Stimulated activated CD8-positive, alpha-beta memory T cell treated with anti-CD3 and anti-CD28 coated beads, Interleukin-7, amount 100 ng/mL, for 24 hours (primary cell): ENCODE measurements at places on chromosomes 2 and 18.

DNA sequence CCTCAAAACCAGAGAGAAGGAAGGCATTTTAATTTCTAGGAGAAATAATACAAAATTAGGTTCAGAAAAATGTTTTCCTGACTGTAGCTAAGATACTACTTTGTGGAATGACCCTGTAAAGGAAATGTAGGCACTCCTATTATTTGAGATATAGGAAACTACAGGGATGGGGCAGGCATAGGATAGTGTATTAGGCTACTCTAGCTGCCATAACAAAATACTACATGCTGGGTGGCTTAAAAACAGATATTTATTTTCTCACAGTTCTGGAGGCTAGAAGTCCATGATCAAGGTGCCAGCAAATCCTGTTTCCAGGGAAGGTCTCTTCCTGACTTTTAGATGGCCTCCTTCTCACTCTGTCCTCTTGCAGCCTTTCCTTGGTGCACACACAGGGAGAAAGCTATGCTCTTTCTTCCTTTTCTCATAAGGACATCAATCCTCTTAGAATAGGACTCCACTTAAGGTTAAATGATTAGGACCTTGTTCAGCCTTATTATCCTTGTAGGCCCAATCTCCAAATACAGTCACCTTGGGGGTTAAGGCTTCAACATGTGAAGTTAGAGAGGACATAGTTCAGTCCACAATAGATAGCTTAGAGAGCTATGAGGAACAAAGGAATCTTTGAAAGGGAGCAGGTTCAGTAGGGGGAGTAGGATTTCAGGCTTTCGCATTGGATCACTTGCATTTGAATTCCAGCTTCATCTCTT is 14.0 kb upstream of the CAVIN2 start:
- no peak for DNase-seq

- no peak for DNase-seq
These were observed 91.1 kb downstream of the TTC32 start for GRCh38 chr2:19810637-19811036.

DNA sequence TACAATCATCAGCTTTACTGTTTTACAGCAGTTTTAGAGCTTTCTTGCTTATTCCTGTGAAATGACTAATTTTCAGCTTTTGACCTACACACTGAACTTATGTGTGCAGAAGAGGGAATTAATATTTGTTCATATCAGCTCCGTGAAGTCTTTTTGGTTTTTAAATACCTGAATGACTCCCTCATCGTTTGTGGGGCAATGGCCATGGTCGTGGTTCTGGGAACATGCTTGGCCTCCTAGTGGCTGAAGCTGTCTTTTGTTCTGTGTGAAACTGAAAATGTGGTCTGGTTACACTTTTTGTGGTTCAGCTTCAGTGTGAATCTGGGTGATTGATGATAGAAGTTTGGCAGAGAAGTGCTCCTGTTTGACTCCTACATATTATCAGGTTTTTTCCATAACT is 408.1 kb downstream of the THSD7B start:
- DNase-seq, result no peak

DNA sequence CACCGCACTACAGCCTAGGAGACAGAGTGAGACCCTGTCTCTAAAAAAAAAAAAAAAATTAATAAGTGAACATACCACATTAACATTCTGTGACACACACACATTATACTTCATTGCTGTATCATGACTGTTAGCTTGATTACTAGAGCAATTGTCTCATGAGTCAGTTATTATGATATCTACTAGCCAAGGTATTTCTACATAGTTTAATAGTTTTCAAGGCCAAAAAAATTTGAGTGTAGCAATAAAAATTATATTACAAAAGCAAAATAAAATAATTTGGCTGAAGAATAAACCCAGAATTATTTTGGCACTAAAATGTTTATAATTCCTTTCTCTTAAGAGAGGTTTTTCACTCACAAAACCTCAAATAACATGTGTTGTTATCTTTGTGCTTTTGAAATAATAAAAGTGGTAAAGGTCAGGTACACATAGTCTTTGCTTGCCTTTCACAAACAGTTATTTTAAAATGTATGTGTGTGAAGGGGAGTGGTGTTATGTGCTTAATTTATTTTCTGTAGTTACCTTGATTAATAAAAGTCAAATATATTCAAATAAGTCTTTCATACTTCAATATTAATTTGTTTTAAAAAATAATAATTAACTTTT is 136.9 kb upstream of the SPOPL start:
- no peak for DNase-seq

DNA sequence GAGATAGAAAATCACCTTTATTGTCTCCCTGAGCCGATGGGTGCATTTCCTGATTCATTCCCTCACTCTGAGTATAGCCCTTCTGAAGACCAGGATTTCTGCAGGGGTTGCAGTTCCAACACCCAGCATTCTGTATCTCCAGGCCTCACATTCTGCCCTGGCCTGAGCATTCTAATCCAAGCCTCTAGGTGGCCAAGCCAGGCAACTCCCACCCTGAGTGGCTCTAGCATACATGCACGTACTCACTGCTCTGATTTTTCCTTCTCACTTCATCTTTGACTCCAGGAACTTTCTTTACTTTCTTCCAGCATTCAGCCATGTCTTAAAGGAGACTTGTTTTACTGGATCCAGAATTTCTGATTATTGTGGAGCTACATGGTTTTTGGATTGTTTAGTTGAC is 100.7 kb upstream of the STK39 start:
- no peak for DNase-seq

GRCh38 chr2:178927173-178927572 is 120.0 kb upstream of the TTN start:
- no peak for DNase-seq

GRCh38 chr18:59697236-59697932 is at the start of gene CCBE1:
Gene CCBE1 (minus strand): TSS chr18:59697423.
- DNase-seq, result peak; percentile 6

DNA sequence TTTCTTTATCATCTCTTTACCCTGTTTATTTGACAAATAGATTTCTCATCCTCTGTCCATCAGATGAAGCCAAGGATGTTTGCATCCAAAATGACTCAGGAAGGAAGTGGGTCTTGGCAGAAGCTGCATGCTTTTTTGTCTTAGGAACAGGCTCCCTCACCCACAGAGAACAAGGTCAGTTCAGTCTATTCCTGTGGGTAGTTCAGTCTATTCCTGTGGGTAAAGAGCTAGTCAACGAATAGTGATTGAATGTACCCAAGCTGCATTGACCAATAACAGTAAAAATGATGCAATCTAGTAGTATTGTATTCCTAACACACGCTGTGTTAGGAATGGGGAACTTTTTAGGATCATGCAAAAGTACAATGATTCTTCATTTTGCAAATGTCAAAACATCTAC is 290.8 kb upstream of the TANK start:
- DNase-seq, result no peak

GRCh38 chr2:35314049-35314448 is 1041.5 kb upstream of the CRIM1 start:
- DNase-seq, result no peak

DNA sequence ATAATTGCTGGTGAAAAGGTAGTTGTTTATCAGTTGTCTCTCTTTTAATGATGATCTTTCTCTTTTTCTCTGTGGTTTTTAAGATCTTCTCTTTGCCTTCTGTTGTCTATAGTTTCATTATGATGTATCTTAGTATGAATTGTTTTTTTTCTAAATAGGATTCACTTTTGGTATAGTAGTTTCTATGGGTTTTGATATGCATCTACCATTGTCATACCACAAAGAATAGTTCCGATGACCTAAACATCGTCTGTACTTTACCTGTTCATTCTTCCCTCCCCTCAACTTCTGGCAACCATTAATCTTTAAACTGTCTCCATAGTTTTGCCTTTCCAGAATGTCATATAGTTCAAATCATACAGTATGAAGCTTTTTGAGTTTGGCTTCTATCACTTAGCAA is 19.6 kb downstream of the RDH14 start:
- DNase-seq, result no peak

- DNase-seq, result no peak
These were observed 42.3 kb downstream of the SPRED2 start for GRCh38 chr2:65390134-65390533.

GRCh38 chr2:72998724-72999123 is 72.8 kb downstream of the SFXN5 start:
- no peak for DNase-seq

DNA sequence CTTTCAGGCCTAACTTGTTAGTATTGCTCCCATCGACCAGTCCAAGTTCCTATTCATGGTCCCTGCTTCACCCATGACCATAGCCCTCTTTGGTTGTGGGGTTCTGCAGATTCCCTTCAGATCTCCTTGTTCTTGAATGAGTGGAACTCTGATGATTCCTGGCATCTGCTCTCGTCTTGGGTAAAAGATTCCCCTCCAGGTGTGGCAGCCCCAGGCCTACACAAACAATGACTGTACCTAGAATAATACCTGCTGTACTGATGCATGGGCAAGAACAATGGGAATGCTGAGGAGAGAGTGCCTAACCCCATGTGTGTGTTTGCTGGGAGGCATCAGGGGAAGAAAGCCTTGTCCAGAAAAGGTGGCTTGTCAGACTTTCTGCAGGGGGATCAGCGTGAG is 39.2 kb upstream of the MRPL19 start:
- DNase-seq, result no peak

DNA sequence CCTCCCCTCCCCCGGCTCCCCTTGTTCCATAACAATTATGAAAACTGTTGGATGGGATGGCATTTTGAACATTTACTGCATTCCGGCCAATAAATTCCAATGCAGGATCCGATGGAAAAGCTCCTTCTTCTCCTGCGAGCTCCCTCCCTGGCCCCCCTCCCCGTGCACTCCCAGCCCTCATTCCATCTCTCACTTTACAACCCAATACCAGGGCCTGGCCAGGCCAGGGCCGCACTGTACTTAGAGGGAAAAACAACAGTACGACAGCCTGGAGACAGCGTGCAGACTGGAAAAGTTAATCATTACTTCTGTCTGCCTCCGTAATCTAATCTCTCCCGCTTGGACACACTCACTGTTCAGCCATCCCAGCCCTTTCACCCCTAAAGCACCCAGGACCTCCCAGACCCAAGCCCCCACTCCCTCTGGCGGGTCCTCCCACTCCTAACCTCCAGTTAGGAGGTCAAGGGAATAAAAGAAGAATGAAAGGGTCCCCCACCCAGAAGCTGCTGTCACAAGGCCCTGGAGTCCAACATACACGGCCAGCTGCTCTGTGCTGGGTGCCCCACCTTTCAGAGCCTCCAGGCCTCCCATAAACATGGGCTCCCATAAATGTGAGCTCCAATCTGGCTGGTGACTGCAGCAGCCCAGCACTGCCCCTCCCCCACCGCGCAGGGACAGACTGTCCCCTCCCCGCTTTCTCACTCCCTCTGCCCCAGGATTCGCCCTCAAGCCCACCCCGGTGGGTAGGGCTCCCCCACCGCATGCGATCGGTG is 20.6 kb downstream of the SMAD7 start:
- no peak for DNase-seq

DNA sequence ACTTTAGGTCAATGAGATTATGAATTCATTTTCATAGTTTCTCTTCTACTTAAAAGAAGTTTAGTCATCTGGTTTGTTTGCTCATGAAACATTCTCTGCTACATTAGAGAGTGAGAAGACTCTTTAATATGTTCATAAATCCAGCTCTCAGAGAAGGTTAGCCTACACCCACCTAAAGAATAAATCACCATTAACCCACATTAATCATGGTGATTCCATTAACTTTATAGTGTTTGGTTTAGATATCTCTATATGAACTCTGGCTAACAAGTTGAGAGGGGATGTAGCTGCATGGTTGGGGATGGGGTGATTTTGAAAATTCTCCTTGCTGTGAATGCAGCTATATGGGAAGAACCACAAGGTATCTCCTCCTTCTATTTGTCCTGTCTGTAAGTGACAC is 10.7 kb downstream of the TFPI start:
- DNase-seq, result no peak

GRCh38 chr2:205675861-205676516 is 6.3 kb upstream of the NRP2 start:
- no peak for DNase-seq

DNA sequence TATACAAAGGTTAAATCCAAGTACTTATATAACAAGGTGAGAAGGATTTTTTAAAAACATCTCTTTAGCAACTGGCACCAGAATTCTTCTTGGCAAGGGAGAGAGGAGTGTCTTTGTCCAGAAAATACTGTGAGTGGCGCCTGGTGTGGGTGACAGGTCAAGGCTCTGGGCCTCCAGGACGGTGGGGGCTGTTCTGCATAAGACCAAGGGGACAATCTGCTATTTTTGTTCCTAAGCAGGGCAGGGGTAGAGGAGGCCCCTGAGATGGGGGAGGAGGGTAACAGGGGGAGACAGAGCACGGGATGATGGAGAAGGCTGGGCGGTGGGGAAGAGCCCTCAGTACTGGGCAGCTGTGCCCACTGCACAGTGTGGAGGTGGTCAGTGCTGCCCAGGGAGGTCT is 51.6 kb upstream of the TAF1B start:
- no peak for DNase-seq

- DNase-seq, result no peak
These were observed 31.1 kb downstream of the SERTAD2 start for GRCh38 chr2:64622443-64623241.
